Vagina (tissue), 2 donors: ENCODE measurements at places on chromosomes 1 and 21. TPM values are rescaled to one million over a fixed set of nuclear protein-coding genes. Genes with fewer than 3 reads are reported as not detected.

The BCAR3 gene
- 22.8 TPM for total RNA-seq

The MAP1LC3C gene
- total RNA-seq, result 1.2 TPM

The OLFML2B gene
- total RNA-seq, result 12.8 TPM

The ANKRD45 gene
- total RNA-seq, result not detected

The ARPC5 gene
- total RNA-seq, result 48.4 TPM

The FMO3 gene
- total RNA-seq, result 0.98 TPM

The C1QA gene
- total RNA-seq, result 95.8 TPM

The CHRM3 gene
- 1.2 TPM for total RNA-seq

The CYYR1 gene
- 12.3 TPM for total RNA-seq

The AMY1C gene
- not detected for total RNA-seq

The CLCA1 gene
- total RNA-seq, result not detected

The SAMSN1 gene
- 6.4 TPM for total RNA-seq

The C1orf53 gene
- total RNA-seq, result 6.4 TPM

The COL8A2 gene
- total RNA-seq, result 6.4 TPM

The DNAH14 gene
- total RNA-seq, result 5.6 TPM

The KLF17 gene
- 0.25 TPM for total RNA-seq

The NECTIN4 gene
- 42.7 TPM for total RNA-seq

The HENMT1 gene
- total RNA-seq, result 0.98 TPM

The CEPT1 gene
- 37.8 TPM for total RNA-seq

The CFHR3 gene
- total RNA-seq, result not detected

The FAM3B gene
- 2.9 TPM for total RNA-seq

The NBPF6 gene
- total RNA-seq, result not detected

The CDK18 gene
- total RNA-seq, result 27.0 TPM

The SAMD13 gene
- total RNA-seq, result not detected

The PI4KB gene
- total RNA-seq, result 69.0 TPM

The DPT gene
- total RNA-seq, result 154 TPM

The ASTN1 gene
- total RNA-seq, result 4.2 TPM

The NFASC gene
- 23.3 TPM for total RNA-seq

The ACTA1 gene
- total RNA-seq, result not detected

The PRKAA2 gene
- total RNA-seq, result 3.7 TPM

The PTPN14 gene
- 24.3 TPM for total RNA-seq

The SCNM1 gene
- 22.1 TPM for total RNA-seq

The PSRC1 gene
- 5.4 TPM for total RNA-seq

The CD2 gene
- total RNA-seq, result 8.3 TPM

The LCE1B gene
- not detected for total RNA-seq

The RPTN gene
- 0.25 TPM for total RNA-seq

The IGSF3 gene
- total RNA-seq, result 38.5 TPM

The OR2L13 gene
- total RNA-seq, result not detected

The CYP2J2 gene
- 0.74 TPM for total RNA-seq

The PLD5 gene
- total RNA-seq, result 1.5 TPM

The HYI gene
- total RNA-seq, result 25.8 TPM
